ENCODE measurements at places on chromosomes 16 and 17.
A peak's percentile ranks its signal among the peaks of the same experiment; 100 is the strongest.

- DNase-seq = no peak
These were observed 1.6 kb downstream of the PECAM1 start for GRCh38 chr17:64388961-64389565.

GRCh38 chr16:65772134-65772732, 594.3 kb upstream of the CDH5 start:
- no peak for DNase-seq

DNA sequence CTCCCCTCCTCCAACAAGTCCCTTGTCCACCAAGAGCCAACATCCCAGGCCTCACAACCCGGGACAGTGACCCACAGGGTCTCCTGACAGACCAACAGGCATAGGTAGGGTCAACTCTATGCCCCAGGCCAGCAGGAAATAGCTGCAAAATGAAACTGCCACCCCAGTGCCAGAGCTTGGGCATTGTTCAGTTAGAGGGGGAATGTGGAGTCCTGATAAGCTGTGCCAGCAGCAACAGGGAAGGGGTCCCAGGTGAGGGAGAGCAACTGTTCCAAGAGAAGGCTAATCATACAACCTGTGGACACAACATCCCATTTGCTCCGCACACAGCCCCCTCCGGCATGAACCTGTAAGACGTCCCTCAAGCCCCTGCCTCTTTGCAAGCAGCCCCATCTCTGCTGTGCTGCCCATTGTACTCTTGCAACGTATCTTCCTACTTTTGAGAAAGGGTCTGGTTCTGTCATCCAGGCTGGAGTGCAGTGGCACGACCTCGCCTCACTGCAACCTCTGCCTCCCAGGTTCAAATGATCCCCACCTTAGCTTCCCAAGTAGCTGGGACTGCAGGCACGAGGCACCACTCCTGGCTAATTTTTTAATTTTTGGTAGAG, 17.2 kb downstream of the CTRB2 start:
- DNase-seq = no peak

DNA sequence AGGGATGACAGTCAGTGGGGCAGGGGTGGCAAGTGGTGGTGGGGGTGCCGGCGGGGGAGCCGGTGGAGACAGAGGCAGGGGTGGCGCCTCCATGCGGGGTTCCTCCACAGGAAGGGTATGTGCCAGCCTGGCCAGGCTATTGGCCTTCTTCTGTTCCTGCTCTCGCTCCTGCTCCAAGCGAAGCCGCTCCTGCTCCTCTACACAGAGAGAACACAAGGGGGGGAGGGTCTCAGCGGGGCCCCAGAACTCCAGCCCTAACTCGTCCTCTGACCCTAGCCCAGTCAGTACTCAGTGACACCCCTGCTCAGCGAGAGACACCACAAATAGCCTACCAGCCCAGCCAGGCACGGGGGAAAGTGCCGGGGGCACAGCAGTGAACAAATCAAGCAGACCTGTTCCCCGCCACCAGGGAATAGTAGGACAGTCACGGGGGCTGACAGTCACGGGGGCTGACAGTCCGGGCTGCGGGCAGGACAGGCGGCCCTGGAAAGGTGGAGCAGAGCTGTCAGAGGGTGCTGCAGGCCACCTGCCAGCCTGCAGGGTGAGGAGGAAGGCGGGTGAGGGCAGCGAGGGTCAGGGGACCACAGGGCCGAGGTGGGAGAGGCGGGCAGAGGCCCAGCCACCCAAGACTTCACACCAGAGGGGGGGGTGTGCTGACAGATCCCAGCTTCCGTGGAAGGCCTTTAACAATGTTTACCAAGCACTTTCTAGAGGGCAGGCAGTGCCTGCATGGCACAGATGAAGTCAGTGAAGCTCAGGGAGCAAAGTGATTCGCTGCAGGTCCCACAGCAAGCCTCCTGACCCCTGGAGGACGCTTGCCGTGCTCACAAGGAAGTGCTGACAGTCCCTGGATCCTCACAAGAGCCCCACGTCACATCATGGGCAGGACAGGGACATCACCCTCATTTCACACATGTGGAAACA, 5.3 kb downstream of the MNT start:
- peak; percentile 38 for DNase-seq

GRCh38 chr17:42291129-42291528, 2.8 kb downstream of the STAT5A start:
- no peak for DNase-seq

DNA sequence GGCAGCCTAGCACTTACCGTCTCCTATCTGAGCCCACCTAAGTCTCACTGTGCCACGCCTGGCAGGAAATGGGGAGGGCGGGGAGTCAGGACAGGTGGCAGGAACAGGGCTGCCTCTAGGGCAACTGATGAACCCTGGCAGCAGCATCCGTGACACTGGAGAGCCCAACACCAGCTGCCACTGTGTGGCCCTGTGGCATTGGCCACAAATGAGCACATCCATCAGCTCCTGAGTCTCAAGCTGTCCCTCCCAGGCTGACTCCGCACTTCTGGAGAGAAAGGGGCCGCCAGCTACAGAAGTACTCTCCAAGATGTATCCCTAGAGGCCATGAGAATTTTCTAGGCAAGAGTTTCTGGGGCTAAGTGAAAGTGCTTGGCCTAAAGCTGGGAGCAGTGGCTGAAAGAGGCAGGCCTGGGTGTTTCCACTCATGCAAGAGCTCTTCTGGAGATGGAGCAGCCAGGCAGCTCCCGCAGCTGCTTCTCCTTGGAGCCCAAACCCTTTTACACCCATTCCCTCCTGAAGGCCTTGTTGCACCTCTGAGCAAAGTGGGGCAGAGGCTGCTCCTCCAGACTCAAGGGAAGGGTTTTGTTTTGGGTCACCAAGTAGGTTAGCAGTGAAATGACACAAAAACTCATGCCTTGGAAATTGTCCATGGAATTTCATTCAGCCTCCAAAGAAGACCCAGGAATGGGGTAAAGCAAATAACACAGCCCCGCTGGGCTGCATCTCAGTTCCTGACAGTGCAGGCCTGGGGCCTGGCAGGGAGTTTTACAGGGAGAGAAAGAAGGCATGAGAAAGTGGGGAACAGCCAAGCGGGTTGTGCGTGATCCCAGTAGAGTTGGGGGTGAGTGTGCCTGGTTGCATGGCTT, 25.8 kb downstream of the PEMT start:
- DNase-seq = no peak

- DNase-seq = no peak
These were observed 28.2 kb downstream of the PRKCA start for GRCh38 chr17:66330646-66331037.

DNA sequence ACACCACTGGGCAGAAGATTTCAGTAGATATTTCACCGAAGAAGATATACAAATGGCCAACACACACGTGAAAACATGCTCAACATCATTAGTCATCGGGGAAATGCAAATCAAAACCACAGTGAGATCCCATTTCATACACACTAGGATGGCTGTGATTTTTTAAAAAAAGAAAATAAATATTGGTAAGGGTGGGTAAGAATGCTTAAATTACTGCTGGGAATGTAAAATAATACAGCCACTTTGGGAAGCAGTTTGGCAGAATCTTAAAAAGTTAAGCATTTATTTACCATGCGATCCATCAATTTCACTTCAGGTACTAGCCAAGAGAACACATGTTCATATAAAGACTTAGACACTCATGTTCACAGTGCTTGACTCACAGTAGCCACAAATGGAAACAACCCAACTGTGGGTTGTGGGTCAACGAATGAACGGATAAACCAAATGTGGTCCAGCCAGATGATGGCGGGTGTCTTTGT, 6.5 kb upstream of the C16orf74 start:
- peak; percentile 61 for DNase-seq

DNA sequence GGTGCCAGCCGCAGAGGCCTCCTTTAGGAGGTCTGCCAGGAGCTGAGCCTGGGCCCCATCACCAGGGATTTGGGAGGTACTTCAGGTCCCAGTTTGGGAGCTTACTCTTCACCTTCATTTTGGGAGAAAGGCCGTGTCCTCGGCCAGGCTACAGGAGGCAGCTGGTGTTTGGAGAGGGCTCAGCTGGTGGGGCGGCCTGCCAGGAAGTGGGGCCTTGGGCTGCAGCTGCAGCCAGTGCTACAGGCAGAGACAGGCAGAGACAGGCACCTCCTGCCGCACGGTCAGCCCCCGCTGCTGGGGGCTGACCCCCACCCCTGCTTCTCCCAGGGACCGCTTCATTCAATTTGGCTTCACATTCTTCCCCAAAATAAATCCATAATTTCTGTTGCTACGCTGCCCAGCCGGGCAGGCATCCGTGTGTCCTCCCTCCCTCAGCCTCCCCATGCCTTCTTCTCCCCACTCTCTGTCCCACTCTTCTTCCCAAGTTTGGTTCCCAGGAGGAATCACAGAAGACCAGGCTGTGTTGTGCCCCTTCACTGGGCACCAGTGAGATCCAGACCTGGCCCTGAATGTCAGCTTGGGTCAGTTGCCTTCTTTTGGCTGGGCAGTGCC, 6.1 kb downstream of the TMEM235 start:
- no peak for DNase-seq

GRCh38 chr17:73069164-73069770, 23.2 kb downstream of the SLC39A11 start:
- DNase-seq = no peak

- peak; percentile 31 for DNase-seq
These were observed 25.2 kb upstream of the SLC5A11 start for GRCh38 chr16:24820522-24820921.

DNA sequence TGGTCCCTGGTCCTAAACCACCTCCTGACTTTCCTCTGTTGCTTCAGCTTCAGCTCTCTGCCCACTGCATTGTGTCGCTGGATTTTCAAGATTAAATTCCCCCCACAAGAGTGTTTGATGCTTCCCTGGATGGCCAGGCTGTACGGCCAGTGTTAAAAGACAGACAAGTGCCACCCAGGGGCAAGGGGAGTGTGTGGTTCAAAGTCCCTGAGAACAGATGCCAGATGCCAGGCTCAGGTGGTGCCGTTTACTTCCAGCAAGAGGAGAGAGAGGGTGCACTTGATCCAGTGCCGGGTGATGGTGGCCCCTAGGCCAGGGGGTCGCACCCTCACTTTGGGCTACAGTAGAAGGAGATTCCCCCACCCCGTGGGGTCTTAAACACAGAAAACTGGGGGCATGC, 109.2 kb downstream of the RPTOR start:
- no peak for DNase-seq

DNA sequence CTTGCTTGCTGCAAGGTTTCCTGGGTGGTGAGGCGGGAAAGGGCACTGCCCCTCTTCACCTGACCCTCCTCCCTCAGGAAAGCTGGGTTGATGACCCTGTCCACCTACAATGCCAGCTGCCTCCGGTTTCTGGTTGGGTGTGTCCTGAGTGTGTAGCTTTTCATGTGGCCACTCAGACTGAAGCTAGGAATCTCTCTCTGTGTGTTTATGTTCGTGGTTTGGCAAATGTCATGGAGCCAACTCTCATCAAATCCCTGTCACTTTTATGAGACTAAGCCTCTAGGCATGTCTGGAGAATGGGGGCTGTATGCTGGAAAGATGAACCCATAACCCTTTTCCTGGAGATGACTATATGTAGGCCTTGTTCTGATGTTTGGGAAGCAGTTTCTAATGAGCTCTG, 17.1 kb downstream of the PLEKHG4 start:
- peak; percentile 68 for DNase-seq

DNA sequence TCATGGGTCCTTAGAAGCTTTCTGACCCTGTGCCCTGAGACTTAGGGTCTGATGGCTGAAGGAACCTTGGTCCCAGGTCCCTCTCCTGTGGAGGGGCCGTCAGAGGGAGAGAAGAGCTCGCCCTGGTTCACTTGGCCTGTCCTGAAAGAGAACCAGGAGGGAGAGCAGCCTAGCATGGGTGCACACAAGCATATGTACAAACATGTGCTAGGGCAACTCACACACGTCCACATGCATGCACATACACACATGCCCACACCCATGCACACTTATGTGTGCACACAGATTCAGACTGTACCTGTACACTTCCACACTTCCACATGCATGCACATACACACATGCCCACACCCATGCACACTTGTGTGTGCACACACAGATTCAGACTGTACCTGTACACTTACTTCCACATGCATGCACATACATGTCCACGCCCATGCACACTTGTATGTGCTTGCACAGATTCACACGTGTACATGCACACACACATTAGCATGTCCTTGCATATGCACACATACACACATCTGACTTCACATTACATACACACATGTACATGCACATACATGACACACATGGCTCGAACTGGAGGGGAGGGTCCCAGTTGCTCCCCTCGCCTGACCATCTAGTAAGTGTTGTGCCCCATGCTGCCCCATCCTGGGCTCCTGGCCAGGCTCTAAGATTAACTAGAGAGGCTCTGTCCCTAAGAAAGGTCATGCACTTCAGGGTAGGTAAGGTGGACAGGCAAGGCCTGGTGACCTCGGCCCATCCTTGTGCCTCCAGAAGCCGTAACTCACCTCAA, 122.0 kb downstream of the METRNL start:
- no peak for DNase-seq

DNA sequence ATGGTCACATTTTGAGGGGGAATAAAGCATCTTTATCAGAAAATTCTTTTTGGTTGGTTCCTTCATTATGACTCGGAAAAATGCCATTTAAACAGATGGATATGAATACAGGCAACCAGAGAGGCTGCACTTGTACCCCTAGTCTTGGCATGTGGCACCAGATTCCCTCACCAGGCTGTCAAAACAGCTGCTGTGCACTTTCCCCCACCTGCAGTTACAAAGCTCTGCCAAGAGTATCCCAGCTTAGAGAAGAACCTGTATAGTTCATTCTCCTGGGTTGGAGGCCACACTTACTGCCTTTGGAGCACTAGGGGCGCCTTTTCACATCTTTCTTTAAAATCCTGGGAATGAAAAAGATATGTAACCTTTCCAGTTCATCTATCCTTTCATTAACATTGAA, 190.3 kb downstream of the KIF2B start:
- DNase-seq = no peak

GRCh38 chr16:12173121-12173520, 196.6 kb downstream of the SNX29 start:
- DNase-seq = no peak

- DNase-seq = no peak
These were observed 18.8 kb downstream of the TLE7 start for GRCh38 chr16:71423016-71423415.

DNA sequence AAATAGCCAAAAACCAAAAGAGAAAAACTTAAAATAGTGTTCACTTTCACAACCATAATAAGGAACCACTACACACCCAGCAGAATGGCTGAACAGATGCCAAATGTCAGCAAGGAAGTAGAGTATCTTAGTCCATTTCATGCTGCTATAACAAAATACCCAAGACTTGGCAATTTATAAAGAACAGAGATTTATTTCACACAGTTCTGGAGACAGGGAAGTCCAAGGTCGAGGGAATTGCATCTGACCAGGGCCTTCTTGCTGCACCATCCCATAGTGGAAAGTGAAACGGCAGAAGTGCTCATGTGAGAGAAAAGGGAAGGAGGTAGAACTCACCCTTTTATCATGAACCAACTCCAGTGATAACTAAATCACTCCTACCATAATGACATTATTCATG, 33.8 kb upstream of the CCL22 start:
- no peak for DNase-seq
